ENCODE measurements at places on chromosomes 3 and 15. TPM values are rescaled to one million over a fixed set of nuclear protein-coding genes. Genes with fewer than 3 reads are reported as not detected.
A peak's percentile ranks its signal among the peaks of the same experiment; 100 is the strongest.

- peaks cover 18% of the 10 kb centered on the region for H3K27me3 ChIP-seq
- no peak overlapping the region for H3K27ac ChIP-seq
- H3K36me3 ChIP-seq: no peaks in the 10 kb centered on the region
- no peak overlapping the region for H3K4me3 ChIP-seq
- H3K4me1 ChIP-seq: no peaks in the 10 kb centered on the region
These were observed 62.4 kb downstream of the CEMIP start for GRCh38 chr15:80841541-80841940.

- peaks cover 64% of the 10 kb centered on the region for H3K4me1 ChIP-seq
- H3K27ac ChIP-seq: peak overlapping the region; percentile 39
- H3K36me3 ChIP-seq: peaks cover 63% of the 10 kb centered on the region
These were observed 19.9 kb downstream of the FYCO1 start for GRCh38 chr3:45975686-45976085.

DNA sequence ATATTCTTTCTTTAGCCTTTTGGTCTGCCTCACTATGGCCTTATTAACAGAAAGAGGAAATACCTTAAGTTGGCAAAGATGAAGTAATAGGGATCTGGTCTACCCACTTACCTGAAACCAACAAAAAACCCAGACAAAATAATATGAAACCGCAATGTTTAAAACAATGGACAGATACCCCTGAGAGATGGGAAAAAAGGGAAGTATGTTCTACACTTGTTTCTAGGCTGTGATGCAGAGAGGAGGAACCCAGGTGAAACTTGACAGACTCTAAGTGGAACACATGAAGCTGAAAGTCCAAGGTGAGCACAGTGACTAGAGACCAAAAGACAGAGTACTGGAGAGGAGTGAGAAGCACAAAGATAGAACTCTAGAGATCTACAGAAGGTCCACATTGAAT is 78.4 kb downstream of the NR2E3 start:
- H3K27me3 ChIP-seq: no peaks in the 10 kb centered on the region
- H3K4me1 ChIP-seq: no peaks in the 10 kb centered on the region
- DNase-seq: no peak

DNA sequence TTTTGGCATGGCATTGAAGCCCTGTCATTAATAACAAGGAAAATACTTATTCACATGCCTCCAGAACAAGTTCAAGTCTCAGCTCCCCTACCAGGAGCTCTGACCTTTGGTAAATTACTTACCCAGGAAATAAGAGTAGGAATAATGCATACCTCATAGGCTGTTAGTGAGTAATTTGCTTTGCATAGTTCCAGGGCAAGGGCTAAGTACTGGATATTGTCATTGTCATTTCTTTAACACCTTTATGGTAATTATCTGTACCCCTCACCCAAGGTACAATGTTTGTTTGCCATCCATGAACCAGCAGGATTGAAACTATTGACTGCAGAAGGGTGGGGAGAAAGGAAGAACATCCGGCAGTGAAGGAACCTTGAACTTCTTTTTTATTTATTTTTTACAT is 148.5 kb downstream of the SOX2 start:
- H3K36me3 ChIP-seq: no peaks in the 10 kb centered on the region
- no peak for DNase-seq
- no peaks in the 10 kb centered on the region for H3K27me3 ChIP-seq
- no peak overlapping the region for H3K4me3 ChIP-seq

GRCh38 chr3:191262650-191263049 is 63.6 kb downstream of the OSTN start:
- H3K27me3 ChIP-seq: peaks cover 2% of the 10 kb centered on the region
- H3K27ac ChIP-seq: no peak overlapping the region
- no peaks in the 10 kb centered on the region for H3K4me1 ChIP-seq
- DNase-seq: no peak
- H3K36me3 ChIP-seq: no peaks in the 10 kb centered on the region
- H3K4me3 ChIP-seq: no peak overlapping the region

DNA sequence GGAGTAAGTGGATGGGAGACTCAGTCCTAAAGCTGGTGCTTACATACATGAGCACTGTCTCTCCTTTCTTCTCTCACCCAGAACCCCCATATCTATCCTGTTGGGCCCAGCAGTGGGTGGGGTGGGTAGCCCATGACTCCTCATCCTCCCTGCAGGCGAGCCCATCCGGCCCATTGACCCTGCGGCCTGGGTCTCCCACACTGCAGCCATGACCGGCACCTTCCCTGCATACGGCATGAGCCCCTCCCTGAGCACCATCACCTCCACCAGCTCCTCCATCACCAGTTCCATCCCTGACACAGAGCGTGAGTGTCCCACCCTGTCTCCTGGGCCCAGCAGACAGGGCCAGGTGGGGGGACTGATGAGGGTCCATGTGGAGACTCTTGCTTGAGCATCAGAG is 8.0 kb upstream of the AP2M1 start:
- H3K4me3 ChIP-seq: no peak overlapping the region
- peaks cover 26% of the 10 kb centered on the region for H3K36me3 ChIP-seq
- H3K27ac ChIP-seq: no peak overlapping the region
- H3K27me3 ChIP-seq: no peaks in the 10 kb centered on the region
- DNase-seq: no peak
- H3K4me1 ChIP-seq: no peaks in the 10 kb centered on the region

Gene PSTPIP1
- 100 TPM for total RNA-seq

Gene LHFPL4
- not detected for total RNA-seq

Data from activated CD4-positive, alpha-beta T cell treated with anti-CD3 and anti-CD28 coated beads for 36 hours (primary cell).